Esophagus squamous epithelium (tissue), 5 donors: ENCODE measurements at places on chromosomes 16 and 17.

DNA sequence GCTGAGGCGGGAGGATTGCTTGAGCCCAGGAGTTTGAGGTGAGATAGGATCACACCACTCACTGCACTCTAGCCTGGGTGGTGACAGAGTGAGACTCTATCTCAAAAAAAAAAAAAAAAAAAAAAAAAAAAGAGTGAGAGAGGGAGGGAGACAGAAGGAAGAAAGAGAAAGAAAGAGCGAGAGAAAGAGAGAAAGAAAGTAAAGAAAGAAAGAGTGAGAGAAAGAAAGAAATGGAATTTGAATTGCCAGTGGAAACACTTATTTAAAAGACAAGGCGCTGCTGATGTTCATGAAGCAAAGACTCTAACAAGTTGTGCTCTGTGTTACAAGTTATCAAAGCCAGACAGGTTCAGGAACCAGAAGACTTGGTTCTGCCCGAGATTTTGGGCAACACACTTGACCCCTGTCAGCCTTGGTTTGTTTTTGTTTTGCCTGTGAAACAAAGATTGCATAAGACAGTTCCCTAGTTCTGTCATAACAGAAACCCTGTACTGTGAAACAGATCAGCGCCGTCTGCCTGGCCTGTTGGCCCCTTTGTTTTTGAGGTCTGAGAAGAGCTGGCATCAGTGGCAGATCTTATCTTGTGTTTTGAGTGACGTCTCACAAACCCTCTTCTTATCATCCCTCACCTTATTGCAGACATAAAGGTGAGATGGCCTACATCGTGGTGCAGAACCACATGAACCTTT, 55.4 kb upstream of the ENDOV start:
- no peak for DNase-seq

DNA sequence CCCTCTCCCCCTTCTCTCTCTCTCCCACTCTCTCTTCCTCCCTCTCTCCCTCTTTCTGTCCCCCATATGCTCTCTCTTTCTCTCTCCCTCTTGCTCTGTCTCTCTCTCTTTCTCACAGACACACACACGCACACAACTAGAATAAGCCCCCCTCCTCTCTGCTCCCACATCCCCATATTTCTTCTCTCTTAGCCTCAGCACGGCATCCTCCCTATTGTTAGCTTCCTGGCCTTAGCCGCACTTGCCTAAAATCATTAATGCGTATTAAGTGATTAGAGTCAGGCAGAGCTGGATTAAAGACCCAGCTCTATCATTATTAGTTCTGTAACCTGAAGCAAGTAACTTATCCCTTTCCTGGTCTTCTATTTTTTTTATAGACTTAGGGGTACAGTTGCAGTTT, 319.0 kb upstream of the C16orf82 start:
- DNase-seq = no peak

- DNase-seq = no peak
Measured at GRCh38 chr16:11007714-11008280, 63.4 kb downstream of the CLEC16A start.

- DNase-seq = no peak
Measured at GRCh38 chr17:78141437-78142118, 4.6 kb upstream of the C17orf99 start.

GRCh38 chr17:20930081-20930760, 112.6 kb downstream of the USP22 start:
- no peak for DNase-seq

- DNase-seq = no peak
Measured at GRCh38 chr16:47392081-47392480, 68.8 kb downstream of the ITFG1 start.

DNA sequence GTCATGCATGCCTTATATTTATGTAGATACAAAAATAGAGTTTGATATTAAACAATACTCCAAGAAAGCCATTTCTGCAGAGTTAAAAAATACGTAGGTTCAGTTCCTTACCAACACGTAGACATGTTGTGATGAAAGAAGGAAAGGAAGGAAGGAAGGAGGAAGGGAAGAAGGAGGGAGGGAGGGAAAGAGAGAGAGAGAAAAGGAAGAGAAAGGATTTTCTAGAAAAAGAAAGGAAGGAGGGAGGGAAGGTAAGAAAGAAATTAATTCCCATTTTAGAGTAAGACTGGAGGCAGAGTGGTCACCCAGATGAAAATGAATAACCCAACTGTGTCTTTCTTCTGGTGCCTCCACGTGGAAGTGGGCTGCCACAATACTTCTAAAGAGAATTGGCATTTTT, 652.1 kb downstream of the WWOX start:
- DNase-seq = no peak

GRCh38 chr16:22126037-22126558, 33.8 kb downstream of the VWA3A start:
- DNase-seq = no peak

DNA sequence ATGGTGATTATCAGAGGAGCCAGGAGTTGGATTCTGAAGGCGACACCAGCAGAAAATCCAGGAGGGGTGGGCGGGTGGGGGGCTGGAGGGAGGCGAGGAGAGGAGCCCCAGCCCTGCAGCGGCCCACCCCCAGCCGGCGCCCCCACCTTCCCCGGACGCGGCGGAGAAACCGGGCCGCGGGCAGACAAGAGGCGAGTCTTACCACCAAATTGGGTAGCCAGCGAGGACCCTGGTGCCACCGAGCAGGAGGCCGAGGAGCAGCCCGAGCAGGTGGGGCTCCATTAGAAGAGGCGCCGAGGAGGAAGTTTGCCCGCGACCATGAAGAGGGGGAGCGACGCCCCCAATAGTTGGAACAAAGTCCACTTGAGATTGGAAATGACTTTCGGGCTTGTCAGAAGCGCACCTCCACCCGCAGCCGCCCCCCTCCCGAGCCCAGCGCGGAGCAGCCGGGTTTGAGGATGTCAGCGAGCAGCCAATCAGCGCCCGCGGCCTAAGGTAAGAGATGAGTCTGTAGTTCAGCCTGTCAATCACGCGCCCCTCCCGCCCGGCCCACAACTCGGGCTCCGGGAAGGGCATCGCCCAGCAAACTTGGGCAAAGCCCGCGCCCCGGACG, at the start of gene WNT3:
WNT3 (minus strand) TSS at position 377 of the 613 bp plus-strand sequence; CDS start at position 282, 95 bp downstream.
- DNase-seq = no peak
